ENCODE measurements at places on chromosomes 3 and 15. TPM values are rescaled to one million over a fixed set of nuclear protein-coding genes. Genes with fewer than 3 reads are reported as not detected.
A peak's percentile ranks its signal among the peaks of the same experiment; 100 is the strongest.

Gene ACKR2
- 2.4 TPM for total RNA-seq

Gene GOLGA8O
- total RNA-seq = not detected

DNA sequence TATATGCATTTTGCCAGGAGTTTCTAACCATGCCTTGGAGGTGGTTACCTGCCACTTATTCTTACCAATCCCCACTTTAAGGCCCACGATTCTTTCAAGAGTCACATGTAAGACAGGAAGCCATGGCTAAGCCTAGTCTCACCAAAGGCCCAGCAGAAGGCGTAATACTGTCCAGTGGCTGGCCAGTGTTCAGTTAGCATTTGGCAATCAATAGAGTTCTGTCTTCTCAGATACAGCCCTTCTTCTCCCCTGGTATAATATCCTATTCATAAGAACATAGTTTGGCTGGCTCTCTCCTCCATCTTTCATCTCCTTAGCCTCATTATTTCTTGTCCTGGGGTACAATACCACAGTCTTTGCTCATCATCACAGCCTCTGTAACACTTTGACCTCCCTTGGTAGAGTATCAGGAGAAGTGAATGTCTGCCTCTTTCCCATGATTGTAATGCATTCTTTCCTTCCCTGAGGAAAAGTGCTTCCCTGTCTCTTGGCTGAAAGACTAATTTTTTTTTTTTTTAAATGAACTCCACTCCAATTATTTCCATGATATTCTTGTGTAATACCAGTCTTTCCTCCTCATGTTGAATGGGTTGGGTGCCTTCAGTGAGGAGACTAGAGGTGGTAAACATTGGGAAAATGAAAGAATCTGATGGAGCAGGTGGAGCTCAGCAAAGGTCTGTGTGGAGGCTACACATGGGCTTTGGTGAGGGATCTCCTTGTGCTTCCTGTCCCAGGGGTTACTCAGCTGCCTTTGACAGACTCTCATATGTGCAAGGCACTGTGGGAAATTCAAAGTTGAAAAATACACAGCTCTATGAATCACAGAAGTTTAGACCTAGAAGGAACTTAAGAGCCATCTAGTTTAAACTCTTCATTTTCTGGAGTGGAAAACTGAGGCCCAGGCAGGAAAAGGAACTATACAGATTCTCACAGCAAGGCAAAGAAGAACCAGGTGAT lies 218.2 kb downstream of the P3H2 start:
- no peak for DNase-seq

DNA sequence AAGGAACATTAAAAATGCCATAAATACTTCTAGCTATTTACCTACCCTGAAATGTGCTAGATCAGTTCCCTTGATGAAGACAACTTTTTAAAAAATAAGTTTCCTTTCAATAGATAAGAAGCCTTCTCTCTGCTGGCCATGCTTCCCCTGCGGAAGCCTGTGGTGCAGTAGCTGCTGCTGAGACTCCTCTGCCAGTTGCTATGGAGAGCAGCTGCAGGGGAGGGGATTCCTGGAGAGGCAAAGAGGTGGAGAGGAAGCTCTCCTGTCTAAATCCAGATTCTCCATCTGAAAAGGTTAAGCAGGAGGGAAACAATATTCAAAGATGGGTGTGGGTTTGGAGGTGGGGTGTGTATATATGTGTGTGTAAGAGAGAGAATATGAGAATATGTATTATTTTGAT lies 69.8 kb upstream of the BFSP2 start:
- DNase-seq = peak; percentile 43

DNA sequence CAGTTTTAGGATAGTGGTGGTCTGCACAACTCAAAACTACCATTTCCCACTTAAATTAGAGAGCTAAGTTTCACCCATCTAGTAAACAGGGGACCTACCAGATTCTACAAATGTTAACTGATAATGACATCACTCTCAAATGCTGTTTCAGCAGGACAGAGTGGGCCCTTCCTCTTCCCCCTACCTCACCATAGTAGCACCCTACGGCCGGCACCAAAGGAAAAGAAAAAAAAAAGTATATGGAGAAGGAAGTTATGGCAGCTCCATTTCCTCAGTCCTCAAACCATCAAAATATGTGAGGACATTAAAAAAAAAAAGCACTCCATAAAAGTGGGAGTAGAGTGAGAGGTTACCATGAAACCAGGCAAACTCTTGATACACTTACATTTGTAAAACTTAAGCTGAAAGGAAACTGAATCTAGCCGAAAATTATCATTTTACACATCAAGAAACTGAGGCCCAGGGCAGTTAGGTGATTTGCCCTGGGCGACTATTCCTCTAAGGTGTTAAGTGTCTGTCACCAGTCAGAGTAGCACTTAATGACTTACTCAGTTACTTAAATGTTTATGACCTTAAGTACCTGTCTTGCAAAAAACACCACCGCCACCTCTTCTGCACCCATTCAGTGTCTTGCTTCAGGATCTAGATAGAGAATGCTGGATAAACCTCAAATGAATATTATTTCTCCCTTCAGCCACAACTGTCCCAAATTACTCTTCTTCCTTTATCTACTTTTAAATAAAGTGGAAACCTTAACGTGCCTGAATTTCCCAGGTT lies 2.7 kb downstream of the MSL2 start:
- DNase-seq = no peak

DNA sequence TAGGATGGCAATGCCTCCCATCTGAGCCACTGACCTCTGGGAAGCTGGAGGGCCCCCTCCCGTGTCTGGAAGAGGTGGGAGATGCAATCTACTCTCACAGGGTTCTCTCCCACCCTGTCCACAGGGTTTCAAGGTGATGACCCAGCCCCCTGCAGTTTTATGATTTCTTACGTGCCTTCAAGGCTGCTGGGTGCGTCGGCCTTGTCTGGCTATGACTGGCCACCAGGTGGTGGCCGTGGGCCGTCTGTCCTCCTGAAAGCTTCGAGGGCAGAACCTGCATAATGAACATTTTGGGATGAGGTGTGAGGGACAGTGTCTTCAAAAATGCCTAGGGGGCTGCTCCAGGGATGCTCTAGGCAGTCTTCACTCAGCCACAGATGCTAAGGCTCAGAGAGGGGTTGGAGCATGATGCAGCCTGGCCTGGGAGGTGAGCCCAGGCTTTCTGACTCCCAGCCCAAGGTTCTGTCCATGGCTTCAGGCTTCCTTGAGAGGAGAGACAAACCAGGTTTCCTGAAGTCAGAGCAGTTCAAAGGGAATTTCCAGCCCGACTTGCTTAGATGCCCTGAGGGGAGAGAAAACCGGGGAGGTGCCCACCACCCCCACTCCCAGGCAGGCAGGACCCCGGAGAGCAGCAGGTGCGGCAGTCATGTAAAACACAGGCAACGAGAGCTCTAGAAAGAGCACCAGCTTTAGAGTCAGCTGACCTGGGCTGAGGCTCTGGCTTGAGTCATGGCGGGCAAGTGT lies 18.7 kb downstream of the ISG20 start:
- peak; percentile 49 for DNase-seq

DNA sequence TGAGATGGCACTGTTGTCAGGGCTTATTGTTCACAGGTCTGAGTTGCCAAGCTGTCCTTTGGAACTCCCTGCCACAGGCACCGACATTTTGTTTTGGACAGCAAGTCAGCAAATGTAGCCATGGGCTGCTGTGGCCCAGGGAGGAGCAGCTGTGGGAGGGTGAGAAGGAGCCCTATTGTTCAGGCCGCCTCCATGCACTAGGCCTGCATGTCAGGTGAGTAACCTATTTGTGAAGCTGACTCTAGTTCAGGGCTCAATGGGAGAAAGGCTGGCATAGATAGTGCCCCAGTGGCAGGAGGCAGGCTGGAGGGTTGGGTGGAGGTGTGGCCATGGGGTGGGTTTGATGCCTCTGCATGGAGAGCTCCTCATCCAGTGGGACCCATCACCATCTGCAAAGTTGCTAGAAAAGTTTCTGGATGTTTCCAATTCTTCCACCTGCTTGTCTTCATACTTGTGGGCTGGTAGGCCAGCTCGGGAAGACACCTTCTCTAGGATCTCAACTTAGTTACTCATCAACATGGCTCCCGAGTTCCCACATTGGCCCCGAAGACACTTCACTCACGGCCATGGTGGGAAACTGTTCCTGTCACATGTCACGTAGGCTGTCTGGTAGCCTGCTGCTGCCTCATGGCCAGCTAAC lies 19.5 kb downstream of the AMOTL2 start:
- no peak for DNase-seq

DNA sequence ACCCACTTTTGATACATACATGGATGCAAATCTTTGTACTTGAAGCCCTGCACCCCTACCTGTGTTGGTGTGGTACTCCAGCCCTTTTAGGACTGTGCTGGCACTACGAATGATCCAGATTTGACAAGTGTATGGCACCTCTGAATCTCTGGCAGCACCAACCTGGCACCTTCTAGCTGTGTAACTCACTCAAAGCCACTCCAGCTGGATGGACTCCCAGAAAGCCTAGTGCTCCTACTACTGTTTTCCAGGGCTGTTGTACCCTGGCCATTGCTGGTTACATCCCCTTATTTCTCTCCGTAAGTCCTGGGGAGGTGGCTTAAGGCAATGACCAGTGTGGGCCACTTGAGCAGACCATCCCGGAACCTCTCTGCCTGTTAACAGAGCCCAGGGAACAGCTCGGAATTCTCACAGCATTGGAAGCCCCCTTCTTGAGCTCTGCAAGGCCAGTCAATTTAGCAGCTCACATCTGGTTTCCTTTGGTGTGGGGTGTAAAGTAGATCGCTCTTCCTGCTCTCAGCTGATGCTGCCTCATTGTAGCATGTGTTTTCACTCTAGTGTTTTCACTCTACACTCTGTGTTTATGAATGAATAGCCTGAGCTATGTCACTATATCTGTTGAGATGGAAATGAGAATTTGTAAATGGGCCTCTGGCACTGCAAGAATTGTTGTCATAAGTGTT lies 12.2 kb downstream of the CALML4 start:
- DNase-seq = peak; percentile 52

GRCh38 chr3:131067983-131068382 lies 41.3 kb downstream of the NEK11 start:
- no peak for DNase-seq

DNA sequence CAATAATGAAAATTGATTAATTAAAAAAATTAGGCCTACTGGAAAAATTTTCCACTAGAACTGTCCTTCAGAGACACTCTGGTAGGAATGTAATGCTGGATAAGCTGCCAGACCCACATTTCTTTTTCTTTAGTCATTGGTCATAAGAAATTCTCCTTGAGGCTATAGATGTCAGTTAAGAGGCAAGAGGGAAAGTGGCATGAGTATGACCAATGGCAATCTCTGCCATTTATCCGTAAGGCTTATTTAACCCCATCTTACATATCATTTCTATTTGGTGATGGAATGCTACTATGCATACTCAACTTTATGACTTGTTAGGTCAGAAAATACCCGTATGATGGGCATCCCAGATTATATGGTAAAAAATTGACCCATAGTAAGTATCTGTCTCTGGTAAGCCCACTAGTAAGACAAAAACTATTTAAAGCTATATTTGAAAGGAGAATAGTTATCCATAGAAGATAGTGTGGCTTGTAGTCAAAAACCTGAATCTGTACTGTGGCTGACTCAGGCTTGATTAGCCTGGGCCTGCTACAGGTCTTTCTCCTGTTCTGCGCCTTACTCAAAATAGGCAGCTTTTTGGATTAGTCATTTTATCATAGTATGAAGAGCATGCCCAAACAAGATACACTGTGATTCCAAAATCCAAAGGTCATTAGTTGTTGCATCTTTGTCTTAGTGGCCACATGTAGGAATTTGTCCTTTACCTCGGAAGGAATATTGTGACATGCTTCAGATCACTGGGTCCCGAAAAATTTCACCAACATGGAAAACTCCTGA lies 314.7 kb downstream of the PYDC2 start:
- DNase-seq = no peak

GRCh38 chr3:26292780-26293179 lies 329.8 kb upstream of the LRRC3B start:
- no peak for DNase-seq

DNA sequence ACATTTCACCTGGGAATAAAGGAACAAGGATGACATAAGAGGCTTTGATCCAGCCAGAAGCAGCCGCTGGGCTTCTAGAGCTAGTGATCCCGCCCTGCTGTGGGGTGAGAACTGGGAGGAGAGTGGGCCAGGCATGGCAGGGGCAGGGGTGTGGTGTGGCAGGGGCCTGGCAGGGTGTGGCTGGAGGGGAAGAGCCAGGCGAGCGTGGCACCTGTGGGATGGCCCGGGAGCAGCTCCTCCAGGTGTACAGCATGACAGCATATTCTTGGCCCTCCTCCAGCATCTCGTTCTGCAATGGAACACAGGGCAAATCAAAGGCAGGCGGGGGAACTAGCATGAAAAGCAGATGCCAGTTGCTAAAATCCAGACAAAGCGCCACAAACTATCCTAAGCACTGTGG lies 35.5 kb downstream of the CYFIP1 start:
- peak; percentile 68 for DNase-seq

DNA sequence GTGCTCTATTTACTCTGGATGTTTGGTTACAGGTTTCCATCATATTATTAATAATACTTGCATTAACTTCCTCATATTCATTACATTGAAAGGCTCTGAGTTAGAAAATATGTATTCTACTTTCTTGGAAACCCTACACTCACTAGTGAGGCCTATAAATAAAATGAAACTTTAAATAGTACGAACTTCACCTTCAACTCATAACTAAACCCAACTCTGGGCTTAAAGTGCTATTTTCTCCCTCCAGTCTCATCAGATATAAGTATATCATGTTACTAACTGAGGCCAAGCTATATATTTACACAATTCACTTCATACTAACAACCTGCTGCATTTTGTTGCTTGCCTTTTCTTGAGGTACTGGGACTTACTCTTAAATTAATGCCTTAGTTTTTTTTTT lies 306.7 kb downstream of the TIGIT start:
- no peak for DNase-seq

DNA sequence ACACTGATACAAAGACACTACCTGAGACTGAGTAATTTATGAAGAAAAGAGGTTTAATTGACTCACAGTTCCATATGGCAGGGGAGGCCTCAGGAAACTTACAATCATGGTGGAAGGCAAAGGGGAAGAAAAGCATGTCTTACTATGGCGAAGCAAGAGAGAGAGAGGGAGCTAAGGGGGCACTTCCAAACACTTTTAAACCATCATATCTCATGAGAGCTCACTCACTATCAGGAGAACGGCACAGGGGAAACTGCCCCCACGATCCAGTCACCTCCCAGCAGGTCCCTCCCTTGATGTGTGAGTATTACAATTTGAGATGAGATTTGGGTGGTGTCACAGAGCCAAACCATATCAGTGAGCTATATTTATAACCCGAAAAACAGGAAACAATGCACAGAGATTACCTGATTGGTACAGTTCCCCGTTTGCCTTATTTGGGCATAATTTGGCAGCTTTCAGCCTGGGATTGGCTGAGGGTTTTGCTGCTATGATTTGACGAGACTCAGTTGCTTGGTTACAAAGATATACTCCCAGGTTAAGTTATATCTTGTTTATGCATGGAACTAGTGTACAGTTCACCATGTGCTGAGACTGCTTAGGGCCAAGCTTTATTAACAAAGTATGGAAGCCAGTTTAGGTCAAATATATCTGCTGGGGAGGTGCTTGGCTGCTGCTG lies 184.2 kb downstream of the NR2F2 start:
- DNase-seq = peak; percentile 34

DNA sequence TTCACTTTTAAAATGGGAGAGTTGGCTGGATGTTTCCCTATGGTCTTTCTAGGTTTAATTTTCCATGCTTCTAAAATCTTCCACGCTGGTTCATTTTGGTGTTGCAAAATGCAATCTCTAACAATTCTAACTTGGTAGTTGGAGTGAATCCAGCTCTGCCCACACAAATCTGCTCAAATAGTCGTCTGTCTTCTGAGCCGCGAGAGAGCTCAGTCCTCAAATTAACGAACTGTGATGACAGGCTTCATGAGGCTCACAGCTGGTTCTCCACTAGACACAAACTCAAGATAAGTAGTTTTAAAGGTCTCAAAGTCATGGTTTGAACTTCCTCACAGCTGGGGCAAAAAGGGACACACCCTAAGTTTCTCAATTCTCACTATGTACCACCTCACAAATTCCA lies 178.6 kb upstream of the LYSMD4 start:
- DNase-seq = no peak

- DNase-seq = peak; percentile 44
Observed at GRCh38 chr3:39106281-39106811, 1.1 kb downstream of the GORASP1 start.

Measured in stomach (tissue), 19 donors.